ENCODE measurements at places on chromosomes 1 and 21.

GRCh38 chr1:2228157-2228594 is at the start of gene SKI:
TSS of gene SKI (plus strand) at chr1:2228319. CDS start at chr1:2228767, 448 bp downstream.
- no peak for DNase-seq

- no peak for DNase-seq
Measured at GRCh38 chr1:204434116-204434755, 22.6 kb upstream of the PPP1R15B start.

GRCh38 chr1:4267381-4268261 is 367.5 kb upstream of the C1orf174 start:
- no peak for DNase-seq

- DNase-seq, result no peak
Measured at GRCh38 chr1:64975127-64975526, 8.8 kb upstream of the JAK1 start.

All from hypothalamus (tissue), 51 donors.